ENCODE measurements at places on chromosomes 1 and 21.

- DNase-seq: no peak
Measured at GRCh38 chr1:233549404-233549803, 64.5 kb upstream of the KCNK1 start.

DNA sequence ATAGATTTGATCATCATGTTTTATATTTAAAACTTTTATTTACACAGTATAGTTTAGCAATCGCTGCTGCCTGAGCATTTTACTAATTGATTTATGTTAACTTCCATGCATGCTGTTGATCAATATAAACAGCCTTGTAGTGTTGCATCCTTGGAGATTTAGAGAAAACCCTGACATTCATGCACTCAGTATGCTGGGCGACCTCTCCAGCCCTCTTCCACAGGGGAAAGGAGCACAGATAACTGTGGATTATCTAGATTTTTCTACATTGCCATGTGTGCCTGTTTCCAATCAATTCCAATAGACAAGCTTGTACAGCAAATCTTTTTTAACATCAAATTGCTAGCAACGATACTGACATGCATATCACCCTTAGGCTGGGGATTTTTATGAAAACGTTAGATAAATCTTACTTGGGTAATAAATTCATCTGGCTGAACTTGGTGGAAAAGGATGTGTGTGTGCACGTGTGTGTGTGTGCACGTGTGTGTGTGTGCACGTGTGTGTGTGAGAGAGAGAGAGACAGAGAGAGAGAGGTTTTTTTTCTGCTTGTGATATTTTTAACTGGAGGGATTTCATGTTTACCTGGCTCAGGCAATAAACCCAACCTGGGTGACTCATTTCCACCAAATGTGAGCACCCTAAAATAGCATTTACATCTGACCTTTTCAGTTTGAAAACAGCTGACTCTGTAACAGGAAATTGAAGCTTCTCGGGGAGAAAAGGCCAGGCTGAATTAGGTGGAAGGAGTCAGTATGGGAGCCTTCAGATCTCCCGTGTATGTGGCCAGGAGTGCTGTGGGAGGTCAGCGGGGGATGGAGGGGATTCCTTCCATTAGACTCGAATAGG is 339.8 kb downstream of the PRDM2 start:
- DNase-seq: no peak

DNA sequence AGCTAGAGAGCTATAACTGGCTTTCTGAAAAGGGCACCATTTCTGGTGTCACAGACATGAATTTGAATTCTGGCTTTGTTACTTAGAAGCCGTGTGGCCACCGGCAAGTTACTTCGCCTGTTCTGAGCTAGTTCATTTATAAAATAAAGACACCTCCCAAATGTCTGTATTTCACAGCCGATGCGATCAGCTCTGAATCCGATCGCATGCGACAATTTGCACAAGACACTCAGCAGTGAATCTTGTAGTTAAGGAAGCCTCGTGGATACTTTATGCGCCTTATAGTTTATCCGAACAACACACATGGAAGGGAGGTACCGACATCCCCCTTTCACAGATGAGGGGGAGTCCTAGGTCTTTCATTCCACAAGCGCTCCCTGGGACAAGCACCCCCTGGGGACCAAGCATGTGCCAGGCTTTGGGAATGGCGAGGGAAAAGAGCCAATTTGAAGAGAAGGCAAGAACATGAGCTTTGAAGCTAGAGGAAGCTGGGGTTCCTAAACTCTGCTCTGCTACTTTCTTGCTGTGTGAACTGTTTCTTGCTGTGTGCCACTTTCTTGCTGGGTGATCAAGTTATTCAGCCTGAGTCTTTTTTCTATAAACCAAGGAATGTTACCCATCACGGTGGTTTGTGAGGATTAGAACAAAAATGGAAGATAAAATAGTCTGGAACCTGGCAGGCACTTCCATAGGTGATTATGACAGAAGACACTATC is 3.9 kb downstream of the ID3 start:
- no peak for DNase-seq

- DNase-seq: peak; percentile 24
Measured at GRCh38 chr1:184027826-184028695, 9.5 kb downstream of the COLGALT2 start.

- no peak for DNase-seq
Measured at GRCh38 chr1:3659093-3659492, 6.8 kb downstream of the TP73 start.

DNA sequence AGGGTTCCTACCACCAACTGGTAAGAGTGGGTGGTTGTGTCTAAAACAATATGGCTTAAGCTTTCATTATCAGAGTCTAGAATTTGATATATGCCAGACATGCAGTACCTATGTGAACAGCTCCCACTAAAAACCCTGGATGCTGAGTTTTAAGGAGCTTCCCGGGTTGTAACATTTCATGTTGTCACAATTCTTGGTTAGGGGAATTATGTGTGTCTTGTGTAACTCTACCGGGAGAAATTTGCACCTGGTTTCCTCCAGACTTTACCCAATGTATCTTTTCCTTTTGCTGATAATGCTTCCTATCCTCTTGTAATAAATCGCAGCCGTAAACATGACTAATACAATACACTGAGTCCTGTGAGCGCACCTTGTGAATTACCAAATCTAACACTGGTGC is 48.3 kb downstream of the ARID4B start:
- DNase-seq: no peak

- peak; percentile 82 for DNase-seq
Measured at GRCh38 chr1:940107-941014, 16.6 kb downstream of the SAMD11 start.

DNA sequence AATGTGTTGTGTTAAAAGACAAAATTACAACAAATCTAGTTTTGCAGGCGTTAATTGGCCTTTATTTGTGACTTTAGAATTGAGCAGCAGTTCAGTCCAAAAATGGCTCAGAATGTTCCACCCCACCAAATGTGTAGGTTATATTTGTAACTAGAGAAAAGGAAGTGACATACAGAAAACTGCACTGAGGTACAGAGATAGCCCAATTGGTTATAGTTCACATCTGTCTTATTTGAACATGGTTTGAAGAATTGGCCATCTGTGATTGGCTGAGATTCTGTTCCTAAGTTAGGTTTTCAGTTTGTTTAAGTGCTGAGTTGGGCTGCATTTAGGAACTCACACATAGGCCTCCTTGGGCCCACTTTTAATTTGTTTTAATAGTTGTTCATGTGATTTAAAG is 12.0 kb upstream of the FMO2 start:
- DNase-seq: no peak

GRCh38 chr1:16151995-16152384 is 3.9 kb downstream of the EPHA2 start:
- DNase-seq: no peak

- DNase-seq: peak; percentile 56
Measured at GRCh38 chr1:56326056-56326455, 253.3 kb downstream of the PLPP3 start.

Data from GM03348 (cell line).